Activated naive CD4-positive, alpha-beta T cell treated with Interleukin-2 at 50 U/mL for 16 hours (primary cell): ENCODE measurements at places on chromosomes 13 and 19.
A peak's percentile ranks its signal among the peaks of the same experiment; 100 is the strongest.

DNA sequence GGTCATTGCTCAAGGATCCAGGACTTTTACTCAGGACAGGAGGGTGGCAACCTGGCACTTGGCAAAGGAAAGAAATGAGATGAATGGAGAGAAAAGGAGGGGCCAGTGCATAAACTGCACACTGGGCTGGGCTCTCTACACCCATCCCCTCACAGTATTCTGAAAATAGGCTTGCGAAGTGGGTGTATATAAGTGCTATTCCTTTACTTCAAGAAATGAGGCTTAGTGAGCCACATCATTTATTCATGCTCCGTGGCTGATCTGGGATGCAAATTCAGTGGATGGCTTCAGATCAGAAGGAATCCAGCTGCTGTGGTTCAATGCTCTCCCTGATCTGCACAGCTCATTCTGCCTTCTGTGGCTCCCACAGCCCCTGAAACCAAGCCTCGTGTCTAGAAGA, 297.7 kb downstream of the UQCRFS1 start:
- no peak for DNase-seq

- DNase-seq: no peak
Observed at GRCh38 chr19:8506402-8506957, 4.0 kb upstream of the PRAM1 start.

DNA sequence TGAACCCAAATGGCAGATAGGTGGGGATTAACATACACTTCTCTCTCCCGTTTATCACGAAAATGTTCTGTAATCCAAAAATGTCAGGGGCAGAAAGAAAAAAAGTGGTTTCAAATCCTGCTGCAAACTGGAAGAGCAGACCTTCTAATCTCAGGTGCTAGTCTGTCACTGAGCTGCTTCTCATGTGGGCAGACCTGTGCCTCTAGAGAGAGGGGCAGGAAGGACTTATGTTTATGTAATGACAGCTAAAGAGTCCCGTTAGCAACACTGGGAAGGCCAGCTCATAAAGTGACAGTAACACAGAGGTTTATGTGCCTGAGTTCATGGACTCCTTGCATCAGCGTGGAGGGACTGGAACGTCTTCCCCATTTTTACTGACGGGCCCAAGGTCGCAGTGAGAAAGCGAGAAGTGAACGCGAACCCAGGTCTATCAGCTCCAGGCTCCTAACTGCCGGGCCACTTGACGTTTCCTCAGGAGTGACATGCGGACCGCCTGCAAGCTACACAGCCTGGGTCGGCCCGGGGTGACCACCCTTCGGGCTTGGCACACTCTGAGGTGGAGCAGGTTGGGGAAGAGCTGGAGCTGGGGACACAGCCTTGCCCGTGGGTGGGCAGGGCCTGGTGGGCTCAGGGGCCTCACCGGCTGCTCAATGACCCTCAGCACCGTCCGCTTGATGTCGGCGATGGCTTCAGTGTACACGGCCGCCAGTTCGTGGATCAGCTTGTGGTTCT, 9.6 kb upstream of the RSPH6A start:
- no peak for DNase-seq

- no peak for DNase-seq
Observed at GRCh38 chr19:44927746-44928145, 13.3 kb downstream of the APOC1 start.

- DNase-seq: no peak
Observed at GRCh38 chr13:45544520-45544919, 71.0 kb downstream of the ERICH6B start.

GRCh38 chr19:34990578-34991192, 9.4 kb upstream of the GRAMD1A start:
- peak; percentile 50 for DNase-seq

DNA sequence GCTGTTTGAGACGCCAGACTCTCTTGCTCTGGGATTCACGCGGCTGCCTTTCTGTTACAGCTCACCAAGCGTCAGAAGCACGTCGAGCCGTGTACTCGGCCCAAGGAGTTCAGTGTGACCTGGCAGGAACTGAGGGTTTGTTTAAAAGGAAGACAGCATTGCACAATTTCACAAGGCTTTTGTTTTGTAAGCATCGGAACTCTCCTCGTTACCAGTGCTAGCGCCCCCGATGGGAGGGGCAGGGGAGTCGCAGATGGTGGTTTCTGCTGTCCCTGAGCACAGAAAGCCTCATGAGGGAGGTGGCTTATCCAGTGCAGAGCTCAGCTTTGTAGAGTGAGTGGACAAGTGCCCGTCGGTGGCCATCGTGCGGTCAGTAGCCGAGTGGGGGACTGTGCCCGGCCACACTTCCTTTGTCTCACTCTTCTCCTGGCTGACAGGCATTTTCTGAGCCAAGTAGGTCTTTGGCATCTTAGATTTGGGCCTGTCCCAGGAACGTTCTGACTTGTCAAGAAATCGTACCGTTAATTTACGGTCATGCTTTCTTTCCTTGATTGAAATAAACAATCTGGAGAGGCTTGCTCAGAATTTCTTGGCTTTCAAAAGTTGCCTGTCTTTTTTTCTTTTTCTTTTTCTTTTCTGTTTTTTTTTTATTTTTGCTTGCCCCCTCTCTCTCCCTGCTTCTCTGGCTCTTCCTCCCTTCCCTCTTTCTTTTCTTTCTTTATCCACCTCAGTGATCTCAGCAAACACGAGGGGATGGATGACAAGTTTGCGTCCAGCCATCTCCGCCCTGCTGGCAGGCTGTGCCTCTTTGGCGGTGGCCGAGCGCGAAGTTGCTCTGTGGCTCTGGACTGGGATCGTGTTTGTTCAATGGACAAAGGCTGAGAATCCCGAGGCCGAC, 7.7 kb downstream of the KDM4B start:
- DNase-seq: no peak

- DNase-seq: peak; percentile 61
Observed at GRCh38 chr19:861756-862580, 2.5 kb downstream of the CFD start.

- no peak for DNase-seq
Observed at GRCh38 chr13:48490241-48490640, 42.6 kb downstream of the RCBTB2 start.

GRCh38 chr13:43510956-43511901, 275.5 kb downstream of the ENOX1 start:
- no peak for DNase-seq

GRCh38 chr13:110136660-110137585, 170.0 kb downstream of the COL4A1 start:
- DNase-seq: no peak

DNA sequence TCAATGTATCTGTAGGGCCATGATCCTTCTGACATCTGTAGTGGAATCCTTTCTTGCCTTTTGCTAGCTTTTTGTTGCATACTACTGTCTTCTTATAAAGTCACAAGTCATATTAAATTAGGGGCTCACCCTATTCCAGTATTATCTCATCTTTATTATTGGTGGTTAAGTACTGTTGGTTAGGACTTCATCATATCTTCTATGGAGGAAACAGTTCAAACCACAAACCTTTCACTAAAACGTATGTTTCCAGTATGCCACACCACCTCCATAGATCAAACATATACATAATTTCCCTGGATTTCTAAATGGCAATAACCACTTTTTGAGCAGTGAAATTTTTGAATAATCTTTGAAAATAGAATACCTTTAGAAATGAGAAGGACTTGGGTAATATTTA, 62.8 kb upstream of the PCDH9 start:
- DNase-seq: no peak

GRCh38 chr13:77833331-77833863, 85.2 kb downstream of the EDNRB start:
- no peak for DNase-seq

DNA sequence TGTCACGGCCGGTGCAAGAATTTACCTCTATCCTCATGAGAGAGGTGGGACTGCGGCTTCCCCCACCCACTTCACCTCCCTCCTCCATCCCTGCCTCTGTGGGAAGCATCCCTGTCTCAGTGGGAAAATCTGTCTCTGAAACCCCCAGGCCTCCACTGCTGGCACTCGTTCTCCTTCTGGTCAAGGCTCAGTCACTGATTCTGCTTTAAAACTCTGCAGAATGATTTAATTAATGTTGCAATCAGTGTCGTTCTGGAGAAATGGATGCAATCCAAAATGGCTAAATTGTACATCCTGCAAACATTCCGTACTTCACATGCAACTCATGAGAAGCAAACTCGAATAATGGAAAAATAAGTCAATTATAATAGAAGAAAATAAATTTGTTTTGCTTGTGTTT, 5.6 kb downstream of the RASL11A start:
- DNase-seq: no peak

DNA sequence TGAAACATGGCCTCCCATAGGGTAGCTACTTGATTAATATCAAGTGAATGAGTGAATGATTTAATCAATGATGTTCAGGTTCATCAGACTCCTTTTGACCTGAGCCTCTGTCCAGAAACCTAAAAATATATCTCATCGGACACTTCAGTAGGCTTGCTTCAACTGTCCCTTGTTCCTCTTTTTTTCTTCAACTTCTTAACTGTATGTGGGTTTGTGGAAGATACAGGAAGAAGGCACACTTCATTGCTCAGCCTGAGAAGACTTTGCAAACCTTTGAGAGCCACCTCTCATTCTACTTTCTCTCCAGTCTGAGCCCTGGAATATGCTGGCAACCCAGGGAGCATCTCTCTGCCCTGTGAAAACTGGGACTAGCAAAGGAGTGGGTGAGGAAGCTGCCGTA, 557.0 kb downstream of the FGF9 start:
- DNase-seq: no peak

GRCh38 chr19:39412867-39413271, 400 bp downstream of the PLEKHG2 start:
- DNase-seq: no peak

- no peak for DNase-seq
Observed at GRCh38 chr13:25764378-25764777, 287.4 kb downstream of the SHISA2 start.

DNA sequence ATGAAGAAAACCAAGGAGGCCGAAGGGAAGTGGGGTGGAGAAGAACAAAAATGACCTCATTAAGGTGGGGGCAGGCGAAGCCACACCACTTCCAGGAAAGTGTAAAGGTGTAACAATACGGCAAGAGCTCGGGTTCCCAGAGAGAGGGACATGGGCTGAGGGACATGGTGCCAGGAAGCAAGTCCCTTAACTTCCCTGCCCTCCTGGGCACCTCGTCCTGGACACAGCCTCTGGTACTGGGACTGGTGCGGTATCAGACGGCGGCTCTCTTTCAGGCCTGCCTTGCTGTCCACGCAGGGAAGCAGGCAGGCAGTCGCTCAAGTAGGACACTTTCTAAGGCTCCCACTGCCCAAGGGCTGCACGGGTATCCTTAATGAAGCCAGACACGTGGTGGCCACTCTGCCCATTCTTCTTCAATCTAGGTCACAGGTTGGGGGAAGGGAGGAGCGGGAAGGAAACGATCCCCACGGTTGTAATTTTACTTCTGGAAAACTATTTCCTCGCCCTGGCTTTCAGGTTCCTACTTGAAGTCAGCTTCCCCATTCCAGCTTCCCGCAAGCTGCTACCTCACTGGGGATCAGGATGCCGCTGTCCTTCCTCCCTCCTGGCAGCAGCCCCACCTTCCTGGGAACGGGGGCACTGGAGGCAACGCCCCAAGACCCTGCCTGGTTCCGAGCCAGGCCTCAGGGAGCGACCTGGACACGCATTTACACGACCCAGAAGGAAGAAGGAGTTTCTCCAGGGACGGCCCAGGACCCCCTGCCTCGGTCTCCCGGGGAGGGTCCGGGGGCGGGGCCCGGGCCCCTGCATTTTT, 1.2 kb downstream of the AP3D1 start:
- no peak for DNase-seq

DNA sequence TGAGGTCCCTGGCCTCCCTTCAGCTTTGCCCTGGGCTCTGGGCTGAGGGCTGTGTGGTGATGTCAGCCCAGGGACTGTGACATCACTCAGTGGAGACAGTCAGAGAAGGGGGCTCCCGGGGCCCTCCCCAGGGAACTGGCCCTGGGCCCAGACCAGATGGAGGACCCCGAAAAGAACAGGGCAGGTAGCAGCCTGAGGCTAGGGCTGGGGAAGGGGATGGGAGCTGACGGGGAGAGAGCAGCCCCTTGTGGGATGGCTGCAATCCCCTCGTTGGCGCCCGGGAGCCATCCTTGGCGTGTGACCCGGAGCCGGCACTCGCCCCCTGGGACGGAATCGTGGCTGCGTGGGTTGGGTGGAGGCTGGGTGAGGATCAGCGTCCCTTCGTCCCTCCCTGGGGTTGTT, 13.6 kb downstream of the CSNK1G2 start:
- DNase-seq: no peak

GRCh38 chr13:64778002-64778401, 2452.1 kb downstream of the PCDH9 start:
- no peak for DNase-seq

GRCh38 chr13:44814161-44814560, 175.1 kb downstream of the NUFIP1 start:
- no peak for DNase-seq

- no peak for DNase-seq
Observed at GRCh38 chr13:30857636-30858035, 48.4 kb upstream of the MEDAG start.
